ENCODE measurements at places on chromosomes 2 and 18.

DNA sequence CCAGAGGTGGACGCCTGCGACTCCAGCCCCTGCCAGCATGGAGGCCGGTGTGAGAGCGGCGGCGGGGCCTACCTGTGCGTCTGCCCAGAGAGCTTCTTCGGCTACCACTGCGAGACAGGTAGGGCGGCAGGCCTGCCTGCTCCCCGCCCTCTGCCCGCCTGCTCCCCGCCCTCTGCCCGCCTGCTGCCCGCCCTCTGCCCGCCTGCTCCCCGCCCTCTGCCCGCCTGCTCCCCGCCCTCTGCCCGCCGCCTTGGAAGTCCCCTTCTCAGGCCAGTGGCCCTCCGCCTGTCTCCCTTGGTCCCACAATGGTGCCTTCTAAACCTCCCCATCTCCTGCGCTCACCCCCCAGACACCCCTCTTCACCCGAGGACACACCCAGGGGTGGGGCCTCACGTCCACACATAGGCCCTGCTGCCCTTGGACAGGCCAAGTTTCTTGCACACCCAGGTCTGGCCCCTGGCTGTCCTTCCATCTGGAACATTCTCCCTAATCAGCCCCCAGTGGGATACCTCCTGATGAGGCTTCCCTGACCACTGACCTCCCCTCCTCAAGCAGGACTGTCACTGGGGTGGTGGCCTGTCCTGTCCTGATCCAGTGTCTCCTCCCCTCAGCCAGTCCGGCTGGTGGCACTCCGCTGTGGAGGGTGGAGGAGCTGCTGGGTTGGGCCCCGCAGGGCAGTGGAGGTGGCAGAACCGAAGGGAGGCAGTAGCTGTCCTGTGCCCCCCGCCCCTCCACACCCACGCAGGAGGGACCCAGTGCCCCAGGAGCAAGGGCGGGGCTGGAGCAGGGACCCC lies 37.9 kb downstream of the MTERF4 start:
- DNase-seq: peak; percentile 11

GRCh38 chr18:1513519-1513918 lies 608.8 kb downstream of the ADCYAP1 start:
- DNase-seq: no peak

DNA sequence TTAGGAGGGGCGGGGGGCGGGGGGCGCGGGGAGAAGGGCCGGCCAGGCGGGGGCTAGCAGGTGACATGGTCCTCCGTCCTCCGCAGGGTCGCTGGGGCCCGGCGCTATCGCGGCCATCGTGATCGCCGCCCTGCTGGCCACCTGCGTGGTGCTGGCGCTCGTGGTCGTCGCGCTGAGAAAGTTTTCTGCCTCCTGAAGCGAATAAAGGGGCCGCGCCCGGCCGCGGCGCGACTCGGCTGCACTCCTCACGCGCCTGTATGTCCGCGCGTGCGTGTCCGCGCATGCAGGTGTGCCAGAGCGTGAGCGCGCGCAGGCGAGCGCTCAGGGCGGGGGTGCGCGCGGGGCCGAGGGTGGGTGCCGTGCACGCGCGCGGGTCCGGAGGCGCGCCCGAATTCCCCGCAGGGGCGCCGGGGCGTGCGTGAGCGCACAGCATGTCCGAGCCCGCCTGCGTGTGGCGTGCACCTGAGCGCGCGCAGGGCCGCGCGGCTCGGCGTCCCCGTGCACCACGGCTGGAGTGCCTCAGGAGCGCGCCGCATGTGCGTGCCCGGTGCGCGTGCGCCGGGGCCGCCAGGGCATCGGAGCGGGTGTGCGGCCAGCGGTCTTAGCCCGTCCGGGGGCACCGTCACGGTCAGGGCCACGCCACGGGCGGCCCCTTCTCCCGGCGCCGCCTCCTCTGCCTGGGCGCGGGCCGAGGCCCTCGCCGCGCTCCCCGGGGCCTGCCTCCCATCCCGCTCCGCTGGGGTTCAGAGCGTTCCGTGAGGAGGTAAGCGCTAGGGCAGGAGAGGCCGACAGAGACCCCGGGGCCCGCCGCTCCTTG lies 6.3 kb downstream of the SNORC start:
- no peak for DNase-seq

- DNase-seq: no peak
These were observed 111.5 kb upstream of the SH3BP4 start for GRCh38 chr2:234840336-234840735.

DNA sequence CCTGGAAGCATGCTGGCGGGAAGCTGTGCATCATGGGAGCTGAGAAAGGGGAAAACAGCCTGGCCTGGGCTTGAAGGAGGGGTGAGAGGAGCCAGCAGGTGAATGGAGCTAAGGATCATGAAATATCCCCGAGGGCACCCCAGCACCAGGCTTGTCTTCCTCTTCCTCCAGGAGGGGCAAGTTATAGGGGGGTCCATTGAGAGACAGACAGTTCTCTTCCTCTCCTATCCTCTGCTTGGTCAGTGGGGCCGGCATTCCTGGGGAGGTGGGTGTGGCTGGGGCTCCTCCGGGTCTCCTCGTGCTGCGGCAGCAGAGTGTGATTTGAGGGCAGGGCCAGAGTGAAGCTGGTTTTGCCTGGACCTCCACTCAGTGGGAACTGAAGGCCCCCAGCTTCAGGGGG lies 78.9 kb downstream of the LIPG start:
- no peak for DNase-seq

GRCh38 chr18:33802955-33803354 lies 224.9 kb downstream of the ASXL3 start:
- DNase-seq: no peak

- DNase-seq: no peak
These were observed 67.0 kb upstream of the TCF7L1 start for GRCh38 chr2:85066006-85066740.

DNA sequence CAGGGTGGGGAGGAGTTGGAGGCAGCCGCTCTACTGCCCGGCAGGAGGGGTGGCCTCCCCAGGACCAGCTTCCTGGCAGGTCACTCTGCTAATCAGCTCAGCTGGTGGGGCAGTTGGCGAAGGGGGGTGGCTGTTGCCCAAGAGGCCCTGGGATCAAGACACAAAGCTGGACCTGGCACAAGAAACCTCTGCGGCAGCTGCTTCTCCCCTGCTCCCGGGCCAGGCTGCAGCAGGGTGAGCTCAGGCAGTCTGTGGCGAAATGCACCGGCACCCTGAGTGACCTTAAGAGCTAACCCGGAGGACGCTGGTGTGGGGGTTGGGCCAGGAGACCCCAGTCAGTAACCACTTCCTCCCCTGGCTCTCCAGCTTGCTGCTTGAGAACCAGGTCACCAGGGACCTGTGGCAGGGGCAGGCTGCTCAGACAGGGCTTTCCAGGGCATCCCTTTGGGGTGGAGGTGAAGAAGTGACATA lies 31.1 kb downstream of the TOGARAM2 start:
- DNase-seq: peak; percentile 32

- no peak for DNase-seq
These were observed 164.5 kb upstream of the SIX3 start for GRCh38 chr2:44777036-44777435.

DNA sequence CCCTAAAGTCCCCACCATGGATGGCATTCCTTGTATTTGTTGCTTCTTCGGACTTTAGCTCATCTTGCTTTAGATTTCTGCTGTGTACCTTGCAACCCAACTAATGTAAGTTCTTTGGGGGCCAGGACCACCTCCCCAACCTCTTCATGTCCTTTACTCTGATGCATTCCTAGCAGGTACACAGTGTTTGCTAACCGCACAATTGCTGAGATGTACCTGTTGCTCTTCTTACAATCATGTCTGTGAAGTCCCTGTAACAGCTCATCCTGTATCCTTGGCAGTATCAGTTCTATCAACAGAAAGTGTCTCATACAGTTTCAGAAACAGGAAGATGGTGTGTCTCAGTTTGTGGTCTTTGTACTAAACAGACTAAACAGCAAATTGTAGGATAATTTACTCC lies 24.1 kb downstream of the ST8SIA3 start:
- no peak for DNase-seq

DNA sequence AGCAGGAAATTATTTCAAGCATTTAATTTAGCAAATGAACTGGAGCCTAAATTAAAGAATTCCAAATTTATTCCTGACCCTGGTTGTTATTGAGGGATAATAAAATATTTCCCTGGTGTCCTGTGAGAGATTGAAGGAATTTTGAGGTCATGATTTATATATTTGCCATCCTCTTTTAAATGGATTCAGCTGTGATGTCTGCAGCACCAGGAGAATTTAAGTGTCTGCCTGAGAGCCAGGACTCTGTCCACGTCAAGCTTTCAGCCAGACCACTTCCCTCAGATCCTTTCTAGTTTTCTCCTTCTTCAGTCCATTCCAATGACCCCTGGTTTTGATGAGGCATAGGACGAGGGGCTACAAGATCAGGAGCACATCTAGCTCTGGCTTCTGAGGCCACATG lies 59.9 kb downstream of the INO80C start:
- DNase-seq: no peak

DNA sequence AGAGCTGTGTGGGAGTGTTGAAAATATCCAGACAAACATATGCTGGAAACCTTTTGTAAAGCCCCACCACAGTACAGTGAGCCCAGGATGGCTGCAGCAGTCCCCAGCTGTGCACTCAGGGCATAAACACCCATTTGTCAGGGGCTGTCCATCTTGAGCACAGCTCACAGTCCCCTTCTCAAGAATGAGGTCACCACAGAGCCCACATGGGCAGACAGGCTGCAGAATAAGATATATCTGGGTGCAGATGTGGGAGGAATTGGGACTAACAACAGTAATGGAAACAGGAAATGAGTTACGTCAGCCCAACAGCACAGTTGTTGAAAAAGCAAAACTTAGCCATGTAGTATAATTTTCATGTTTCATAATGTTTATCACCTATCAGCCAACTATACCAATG lies 219.6 kb downstream of the ETAA1 start:
- DNase-seq: no peak

DNA sequence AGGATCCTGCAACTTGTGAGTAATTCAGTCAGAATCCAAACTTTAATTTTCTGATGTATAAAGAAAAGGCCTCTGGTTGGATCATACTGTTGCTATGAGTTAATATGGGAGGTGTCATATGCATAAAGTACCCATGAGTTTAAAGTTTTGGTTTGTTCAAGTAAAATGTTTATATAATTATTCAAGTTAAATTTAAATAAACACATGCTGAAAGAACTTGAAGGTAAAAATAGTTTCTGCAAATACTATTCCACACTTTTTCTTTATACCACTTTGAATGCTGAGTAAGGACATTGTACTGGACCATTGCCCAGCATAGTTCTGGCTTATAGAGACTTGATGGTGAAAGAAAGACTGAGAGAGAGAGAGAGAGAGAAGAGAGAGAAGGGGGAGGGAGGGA lies 30.7 kb downstream of the PKP4 start:
- DNase-seq: no peak

- DNase-seq: no peak
These were observed 66.7 kb downstream of the RTN4 start for GRCh38 chr2:54983345-54984220.

DNA sequence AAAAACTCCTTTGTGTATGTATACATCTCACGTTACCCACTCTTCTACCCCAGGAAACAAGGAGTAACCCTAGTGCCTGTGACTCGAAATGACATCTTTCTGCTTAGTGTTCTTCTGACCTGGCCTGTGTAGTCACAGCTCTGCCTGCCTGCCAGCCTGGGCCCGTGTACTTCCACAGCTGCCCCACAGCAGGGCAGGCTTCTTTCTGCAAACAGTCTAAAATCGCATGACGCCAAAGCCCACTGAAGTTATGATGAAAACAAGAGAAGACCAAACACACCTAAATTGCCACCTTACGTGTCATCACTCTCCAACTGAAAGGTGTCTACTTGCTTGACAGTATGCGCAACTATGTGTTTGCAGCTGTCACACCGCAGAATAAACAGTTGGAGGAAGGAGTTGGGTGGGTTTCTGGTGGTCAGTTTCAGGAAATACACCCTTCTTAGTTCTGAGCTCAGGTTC lies 1.5 kb downstream of the GAREM1 start:
- no peak for DNase-seq

DNA sequence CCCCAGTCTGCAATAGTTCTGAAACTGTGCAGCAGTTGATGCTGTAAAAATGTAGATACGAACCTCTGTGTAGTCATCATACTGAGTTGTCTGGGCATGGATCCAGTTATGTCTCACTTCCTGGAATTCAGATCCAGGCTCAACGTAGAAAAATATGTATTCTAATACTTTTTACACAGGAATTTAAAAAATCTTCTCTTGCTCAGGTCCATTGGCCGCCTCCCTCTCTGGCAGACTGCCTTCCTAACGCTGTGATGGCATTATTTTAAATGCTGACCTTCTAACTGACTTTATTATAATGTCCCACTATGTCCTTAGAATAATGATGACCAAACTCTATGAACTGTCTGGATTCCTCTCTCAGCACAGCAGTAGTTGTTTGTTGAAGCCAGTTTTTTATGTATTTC lies 119.6 kb downstream of the FEZ2 start:
- no peak for DNase-seq

Measured in T-helper 22 cell (primary cell).